ENCODE measurements at places on chromosomes 12 and 14.

- DNase-seq = no peak
Measured at GRCh38 chr12:69490920-69491643, 20.9 kb downstream of the FRS2 start.

DNA sequence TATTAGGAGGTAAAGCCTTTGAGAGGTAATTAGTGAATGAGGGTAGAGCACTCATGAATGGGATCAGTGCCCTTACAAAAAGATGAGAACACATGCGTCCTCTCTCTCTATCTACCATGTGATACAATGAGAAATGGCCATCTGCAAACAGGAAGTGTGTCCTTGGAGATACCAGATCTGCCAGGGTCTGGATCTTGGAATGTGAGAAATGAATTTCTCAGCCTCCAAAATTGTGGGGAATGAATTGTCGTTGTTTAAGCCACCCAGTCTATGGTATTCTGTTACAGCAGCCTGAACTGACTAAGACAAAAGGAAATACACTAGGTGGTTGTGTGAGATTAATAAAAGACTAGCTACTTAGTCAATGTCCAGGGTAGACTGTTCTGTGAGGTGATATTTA lies 366.6 kb downstream of the NELL2 start:
- DNase-seq = no peak

DNA sequence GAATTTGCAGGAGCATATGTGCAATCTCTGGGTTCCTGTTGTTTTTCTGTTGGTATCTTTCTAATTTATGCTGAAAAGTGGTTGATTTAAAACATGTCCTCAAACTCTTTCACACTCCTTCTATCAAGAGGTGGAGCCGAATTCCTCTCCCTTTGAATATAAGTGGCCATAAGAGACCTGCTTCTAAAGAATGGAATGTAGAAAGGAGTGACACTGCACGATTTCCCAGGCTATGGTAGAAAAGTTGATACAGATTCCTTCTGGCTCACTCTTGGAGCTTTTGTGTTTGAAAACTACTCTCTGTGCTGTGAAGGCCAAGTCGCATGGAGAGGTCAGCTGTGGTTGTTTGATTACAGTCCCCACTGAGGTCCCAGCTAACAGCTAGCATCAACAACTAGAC lies 613.2 kb downstream of the ETNK1 start:
- no peak for DNase-seq

DNA sequence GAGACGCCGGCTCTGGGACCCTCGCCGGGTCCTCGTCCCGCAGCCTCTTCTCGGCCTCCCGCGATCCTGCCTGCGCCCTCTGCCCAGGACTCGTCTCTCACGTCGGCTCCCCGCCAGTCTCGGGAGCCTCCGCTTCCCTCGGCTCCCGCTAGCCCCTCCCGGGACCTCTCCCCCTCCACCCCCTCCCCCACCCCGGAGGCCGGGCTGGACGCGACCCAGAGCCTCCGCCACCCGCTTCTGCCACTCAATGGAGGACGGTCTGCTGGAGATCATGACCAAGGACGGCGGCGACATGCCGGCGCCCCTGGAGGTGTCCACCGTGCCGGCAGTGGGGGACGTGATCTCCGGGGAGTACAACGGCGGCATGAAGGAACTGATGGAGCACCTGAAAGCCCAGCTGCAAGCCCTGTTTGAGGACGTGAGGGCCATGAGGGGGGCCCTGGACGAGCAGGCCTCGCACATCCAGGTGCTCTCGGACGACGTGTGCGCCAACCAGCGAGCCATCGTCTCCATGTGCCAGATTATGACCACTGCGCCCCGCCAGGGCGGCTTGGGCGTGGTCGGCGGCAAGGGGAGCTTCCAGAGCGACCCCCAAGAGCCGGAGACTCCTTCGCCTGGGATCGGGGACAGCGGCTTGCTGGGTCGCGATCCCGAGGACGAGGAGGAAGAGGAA lies 568 bp downstream of the CCDC184 start:
- DNase-seq = peak; percentile 78

DNA sequence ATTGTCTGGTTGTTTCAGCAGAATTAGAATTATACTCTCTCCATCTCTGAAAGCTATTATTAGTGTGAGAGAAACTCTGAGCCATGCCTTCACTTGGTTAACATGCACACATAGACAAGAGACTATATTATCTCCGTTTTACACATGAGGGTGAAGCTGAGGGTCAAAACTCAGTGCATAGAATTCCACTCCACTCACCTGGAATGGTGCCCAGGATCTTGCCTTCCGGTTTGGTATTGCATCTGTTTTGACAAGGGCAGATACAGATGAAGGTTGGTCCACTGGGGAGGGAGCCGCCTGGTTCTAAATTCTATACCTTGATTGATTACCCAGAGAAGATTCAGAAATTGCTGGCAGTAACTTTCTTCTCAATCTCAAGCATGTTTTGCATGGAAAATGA lies 149.5 kb upstream of the PELI2 start:
- no peak for DNase-seq

DNA sequence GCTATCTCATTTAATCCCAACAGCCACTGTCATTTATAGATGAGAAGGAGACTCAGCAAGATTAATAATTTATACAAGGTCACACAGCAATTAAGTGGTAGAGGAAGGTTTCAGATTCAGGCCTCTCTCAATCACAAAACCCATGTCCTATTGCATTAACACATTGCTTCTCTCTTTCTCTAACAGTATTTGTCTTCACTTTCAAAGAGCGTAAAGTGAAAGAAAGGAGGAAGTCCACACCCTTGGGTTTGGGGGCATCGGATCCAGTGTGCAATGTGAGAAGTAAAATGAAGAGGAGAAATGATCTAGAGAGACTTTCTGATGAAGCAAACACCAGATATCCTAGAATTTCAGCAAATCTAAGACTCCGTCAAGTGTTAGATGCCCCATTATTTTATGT lies 7.0 kb upstream of the VRK1 start:
- no peak for DNase-seq

DNA sequence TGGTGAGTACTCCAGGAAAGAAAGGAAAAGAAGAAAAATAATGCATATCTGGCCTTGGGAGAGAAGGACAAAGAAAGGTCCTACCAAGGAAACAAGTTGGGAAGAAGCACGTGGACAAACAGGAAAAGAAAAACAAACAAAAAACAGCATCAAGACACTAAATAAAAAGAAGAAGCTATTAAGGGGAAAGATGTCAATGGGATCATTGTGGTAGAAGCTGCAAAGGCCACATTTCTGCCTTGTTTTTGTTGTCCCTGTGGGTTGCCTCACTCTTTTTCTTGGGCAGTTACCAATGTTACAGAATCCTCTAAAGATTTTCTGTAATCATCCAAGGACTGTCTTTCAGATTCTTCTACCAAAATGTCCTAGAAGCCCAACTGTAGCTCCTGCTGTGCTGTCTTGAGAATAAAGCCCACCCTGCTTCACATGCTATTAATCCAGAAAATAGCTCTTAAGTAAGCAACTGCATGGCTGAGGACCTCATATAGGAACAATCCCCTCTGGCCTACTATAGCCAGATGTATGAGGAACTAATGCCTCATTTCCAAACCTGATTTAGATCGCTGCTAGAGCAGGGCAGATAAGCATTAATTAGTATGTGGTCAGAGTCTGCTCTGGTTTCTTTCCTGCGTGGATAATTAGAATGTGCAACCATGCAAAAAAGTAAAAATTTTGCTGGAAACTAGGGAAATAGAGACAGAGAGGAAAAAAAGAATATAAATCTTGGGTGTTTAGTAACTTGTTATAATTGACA lies 10.2 kb upstream of the CPNE8 start:
- peak; percentile 12 for DNase-seq

DNA sequence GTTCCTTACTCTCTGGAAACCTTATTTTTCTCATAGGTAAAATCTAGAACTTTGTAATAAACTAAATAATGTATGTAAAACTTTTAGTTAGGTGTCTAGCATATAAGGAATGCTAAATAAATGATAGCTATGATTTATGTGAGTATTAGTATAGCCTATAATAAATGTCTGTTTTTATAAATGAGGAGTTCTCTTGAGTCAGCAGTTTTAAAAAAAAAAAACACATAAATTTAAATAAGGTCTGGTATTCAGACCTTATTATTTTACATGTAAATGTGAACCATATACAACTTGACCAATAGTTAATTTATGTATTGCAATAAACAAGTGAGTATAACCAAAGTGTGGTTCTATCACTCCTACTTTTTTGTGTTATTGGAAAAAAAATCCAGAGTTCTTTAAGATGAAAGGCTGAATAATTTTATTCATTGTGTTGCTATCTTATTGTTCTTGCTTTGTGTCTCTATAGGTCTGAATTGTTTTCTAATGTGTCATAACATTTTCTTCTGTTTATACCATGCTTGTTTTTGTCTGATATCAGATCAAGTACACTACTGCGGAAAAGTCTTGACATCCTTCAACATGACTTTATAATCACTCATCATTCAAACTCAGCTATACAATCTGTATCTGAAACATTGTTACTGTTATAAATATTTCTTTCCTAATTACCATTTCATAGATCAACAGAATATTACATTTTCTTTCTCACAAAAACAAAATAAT lies 115.7 kb downstream of the RASSF9 start:
- DNase-seq = no peak

- DNase-seq = no peak
Measured at GRCh38 chr12:68487721-68488309, 122.9 kb upstream of the RAP1B start.

DNA sequence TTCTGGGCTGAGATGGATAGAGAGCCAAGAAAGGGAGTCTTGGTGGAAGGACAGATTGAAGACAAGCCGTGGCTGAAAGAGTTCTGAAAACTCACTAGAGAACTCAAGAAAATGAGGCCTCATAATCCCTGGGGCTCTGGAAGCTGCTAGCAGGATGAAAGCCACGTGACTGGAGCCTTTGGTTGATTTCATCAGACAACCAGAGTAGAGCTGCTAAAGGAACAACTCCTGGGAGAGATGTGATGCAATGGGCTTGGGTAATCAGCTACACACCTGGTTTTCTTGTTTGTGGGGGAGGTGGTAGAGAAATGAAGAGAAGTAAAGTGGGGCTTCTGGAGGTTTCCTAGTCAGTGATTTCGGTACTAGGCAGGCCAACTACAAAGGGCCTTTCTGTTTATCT lies 13.4 kb downstream of the CSRNP2 start:
- peak; percentile 8 for DNase-seq

DNA sequence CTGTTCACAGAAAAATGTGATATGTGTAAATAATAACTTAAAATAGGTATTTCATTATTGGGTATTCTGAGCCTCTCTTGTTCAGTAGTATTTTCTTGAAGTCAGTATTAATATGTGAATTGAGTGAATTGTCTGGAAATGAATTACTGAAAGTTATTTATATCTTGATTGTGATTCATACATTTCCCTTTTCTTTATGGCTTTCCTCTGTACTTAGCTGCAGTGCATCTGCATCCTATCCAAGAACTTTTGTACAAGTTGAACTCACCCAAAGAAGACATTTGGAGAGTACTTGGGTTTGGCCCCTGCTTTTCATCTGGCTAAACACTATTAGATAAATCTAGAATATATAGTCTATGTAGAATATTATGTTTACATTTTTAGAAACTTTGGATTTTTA lies 326.0 kb downstream of the RAD51B start:
- no peak for DNase-seq

DNA sequence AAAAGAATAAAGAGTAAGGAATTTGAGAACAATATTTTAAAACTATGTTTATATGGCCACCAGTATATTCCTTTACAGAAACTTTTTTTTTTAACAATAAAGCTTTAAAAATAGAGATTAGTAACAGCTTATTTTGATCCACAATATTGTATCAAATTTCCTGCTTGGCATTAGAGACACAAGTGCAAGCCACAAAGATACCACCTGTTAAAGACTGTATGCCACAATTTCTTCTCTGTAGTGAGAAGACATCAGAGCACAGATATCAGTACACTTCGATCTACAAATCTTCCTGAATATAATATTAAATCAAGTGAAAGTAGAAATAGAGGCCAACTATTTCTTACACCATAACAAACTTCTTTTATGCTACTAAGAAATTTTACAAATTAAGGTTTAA lies 68.0 kb downstream of the GALNT4 start:
- no peak for DNase-seq

DNA sequence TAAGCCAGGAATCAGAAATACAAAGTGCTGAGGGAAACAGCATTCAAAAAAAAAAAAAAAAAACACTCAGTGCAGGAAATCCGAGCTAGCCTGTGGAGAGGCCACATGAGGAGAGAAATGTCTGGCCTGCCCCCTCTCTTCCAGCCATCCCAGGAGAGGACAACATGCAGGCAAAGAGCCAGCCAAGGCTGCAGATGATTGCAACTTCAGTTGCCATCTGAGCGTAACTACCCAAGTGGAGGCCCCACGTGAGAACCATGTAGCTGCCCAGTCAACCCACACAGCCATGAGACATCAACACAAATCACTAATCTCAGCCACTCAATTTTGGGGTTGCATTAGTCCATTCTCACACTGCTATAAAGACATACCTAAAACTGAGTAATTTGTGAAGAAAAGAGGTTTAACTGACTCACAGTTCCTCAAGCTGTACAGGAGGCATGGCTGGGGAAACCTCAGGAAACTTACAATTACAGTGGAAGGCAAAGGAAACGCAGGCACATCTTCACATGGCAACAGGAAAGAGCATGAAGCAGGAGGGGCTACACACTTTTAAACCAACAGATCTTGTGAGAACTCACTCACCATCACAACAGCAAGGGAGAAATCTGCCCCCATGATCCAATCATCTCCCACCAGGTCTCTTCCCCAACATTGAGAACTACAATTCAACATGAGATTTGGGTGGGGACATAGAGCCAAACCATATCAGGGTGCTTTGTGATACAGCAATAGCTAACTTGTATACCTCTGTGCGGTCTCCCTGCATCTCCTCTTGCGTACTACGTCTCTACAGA lies 161.1 kb downstream of the PIWIL1 start:
- DNase-seq = no peak

GRCh38 chr12:42957561-42958290 lies 368.2 kb upstream of the PRICKLE1 start:
- DNase-seq = no peak

DNA sequence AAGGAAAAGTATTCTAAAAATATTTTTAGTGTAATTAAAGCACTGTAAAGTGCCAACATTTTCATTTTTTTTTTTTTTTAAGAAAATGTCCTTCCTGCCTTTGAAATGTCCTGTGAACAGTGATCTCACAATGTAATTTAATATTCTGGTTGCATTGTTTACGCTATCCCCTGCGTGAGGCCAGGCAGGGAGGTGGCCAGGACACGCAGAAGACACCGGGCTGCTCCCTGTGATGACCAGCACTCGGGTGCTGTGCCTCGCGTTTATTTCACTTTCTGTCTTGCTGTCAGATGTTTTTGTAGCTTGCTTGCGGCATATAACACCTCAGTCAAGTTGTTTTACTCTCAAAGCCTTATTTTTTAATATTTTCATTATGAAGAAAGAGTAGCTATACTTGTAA lies 18.5 kb downstream of the PIWIL1 start:
- no peak for DNase-seq

- no peak for DNase-seq
Measured at GRCh38 chr12:8840938-8841633, 18.7 kb downstream of the A2ML1 start.

- DNase-seq = no peak
Measured at GRCh38 chr14:93316716-93317115, 16.1 kb downstream of the BTBD7 start.

Measured in retina (tissue), 1 donor.